ENCODE measurements at places on chromosomes 3 and 15.

GRCh38 chr3:116018646-116019045 lies 395.3 kb downstream of the GAP43 start:
- no peak for DNase-seq

- DNase-seq: no peak
Observed at GRCh38 chr3:85801955-85802354, 843.2 kb downstream of the CADM2 start.

- no peak for DNase-seq
Observed at GRCh38 chr3:123634149-123635051, 49.5 kb upstream of the HACD2 start.

DNA sequence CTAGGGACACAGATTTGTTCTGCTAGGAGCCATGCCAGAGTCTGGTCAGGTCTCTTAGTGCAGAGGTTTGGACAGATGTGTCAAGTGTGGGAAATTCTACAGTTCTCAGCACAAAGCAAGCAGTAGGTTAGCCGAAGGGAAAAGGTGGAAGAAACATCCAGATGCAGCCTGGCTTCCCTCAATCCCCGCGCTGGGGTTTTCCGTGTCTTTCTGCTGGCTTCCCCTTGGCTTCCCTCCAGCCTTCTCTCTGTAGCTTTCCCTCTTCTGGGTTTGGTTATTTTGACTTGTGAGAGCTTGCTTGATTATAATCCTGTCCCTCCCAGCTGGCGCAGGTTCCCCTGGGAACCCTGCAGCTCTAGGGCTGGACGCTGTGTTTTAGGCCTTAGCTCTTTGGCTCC lies 4.1 kb downstream of the TF start:
- DNase-seq: no peak

- DNase-seq: no peak
Observed at GRCh38 chr3:170476291-170476690, 57.6 kb downstream of the CLDN11 start.

- DNase-seq: no peak
Observed at GRCh38 chr3:108060331-108060730, 30.5 kb downstream of the CD47 start.

DNA sequence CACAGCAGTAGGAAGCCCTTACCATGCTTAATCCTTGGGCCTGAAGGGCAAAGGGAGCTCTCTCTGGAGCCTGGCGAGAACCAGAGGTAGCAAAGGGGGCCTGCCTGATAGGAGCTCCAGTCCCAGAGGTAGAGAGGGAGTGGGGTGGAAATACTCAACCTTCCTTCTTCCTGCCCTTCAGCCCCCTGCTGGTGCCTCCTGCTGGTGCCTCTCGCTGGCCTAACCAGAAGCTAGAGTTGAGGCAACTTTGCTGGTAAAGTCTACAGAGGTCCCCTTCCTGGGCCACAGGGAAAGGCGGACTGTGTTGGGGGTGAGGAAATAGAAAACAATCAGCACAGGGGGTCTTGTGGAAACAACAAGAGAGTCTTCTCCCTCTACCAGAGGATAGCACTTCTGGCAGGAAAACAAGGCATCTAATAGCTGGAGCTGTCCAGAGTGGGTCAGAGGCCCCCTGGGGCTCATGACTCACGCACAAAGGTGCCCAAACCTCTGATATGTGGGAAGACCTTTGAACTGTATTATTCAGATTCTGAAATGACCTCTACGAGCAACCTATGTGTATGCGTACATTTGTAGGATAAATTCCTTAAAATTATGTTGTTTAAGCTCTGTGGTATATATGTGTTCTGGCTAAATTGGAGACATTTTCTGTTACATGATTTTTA lies 133.9 kb downstream of the LRRC28 start:
- no peak for DNase-seq

GRCh38 chr3:13010780-13011572 lies 62.3 kb downstream of the IQSEC1 start:
- no peak for DNase-seq

GRCh38 chr3:94405258-94406035 lies 342.6 kb downstream of the NSUN3 start:
- no peak for DNase-seq

DNA sequence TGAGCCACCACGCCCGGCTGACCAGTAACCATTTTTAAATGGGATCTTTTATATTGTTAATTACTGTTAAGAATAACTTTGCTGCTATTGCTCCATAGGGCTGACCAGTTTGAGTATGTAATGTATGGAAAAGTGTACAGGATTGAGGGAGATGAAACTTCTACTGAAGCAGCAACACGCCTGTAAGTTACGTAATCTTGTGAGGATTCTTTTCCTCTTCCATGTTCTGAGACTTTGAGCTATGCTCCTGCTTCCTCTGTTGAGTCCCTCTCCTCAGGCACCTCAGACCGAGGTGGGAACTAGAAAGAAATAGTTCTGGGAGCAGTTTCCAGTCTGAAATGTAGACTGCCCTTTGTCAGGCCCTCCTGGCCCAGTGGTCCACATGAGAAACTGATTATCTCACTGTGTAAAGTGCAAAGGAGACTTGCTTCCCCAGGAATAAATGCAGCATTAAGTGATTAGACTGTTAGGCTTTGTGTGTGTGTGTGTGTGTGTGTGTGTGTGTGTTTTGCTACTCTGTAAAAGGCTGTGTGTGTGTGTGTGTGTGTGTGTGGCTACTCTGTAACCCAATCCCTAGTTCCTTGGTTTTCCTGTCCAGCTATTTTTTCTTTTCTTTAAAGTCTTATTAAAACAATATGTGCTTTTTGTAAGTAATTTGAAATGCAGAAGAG lies 5.2 kb downstream of the POLR2H start:
- DNase-seq: no peak

GRCh38 chr3:139292711-139293664 lies 50.8 kb upstream of the MRPS22 start:
- no peak for DNase-seq

- DNase-seq: no peak
Observed at GRCh38 chr3:152245498-152246170, 23.1 kb upstream of the MBNL1 start.

- no peak for DNase-seq
Observed at GRCh38 chr3:133925960-133926735, 30.5 kb upstream of the RAB6B start.

GRCh38 chr3:23888617-23889228 lies 28.1 kb downstream of the NKIRAS1 start:
- DNase-seq: no peak

- no peak for DNase-seq
Observed at GRCh38 chr3:177212278-177212610, 15.0 kb upstream of the TBL1XR1 start.

GRCh38 chr15:42289166-42289565 lies 15.9 kb upstream of the TMEM87A start:
- no peak for DNase-seq

DNA sequence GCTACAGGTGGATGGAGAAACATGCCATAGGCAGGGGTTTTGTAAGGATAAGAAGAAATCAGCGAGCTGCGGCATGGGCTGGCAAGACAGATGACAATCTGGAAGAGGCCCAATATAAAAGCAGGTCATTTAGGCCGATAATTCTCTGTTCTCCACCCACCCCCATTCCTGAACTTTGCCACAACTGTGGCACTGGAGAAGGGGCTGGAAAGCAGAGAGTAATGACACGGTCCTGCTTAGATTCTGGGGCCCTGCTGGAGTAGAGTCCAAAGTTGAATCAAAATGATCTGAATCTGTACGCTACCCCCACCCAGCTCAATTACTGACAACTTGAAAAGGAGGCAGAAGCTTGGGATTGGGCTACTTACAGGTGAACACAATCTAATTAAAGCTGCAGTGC lies 18.4 kb upstream of the BUB1B start:
- DNase-seq: no peak

Data from activated CD4-positive, alpha-beta T cell treated with anti-CD3 and anti-CD28 coated beads, Interleukin-2, amount 50 U/mL, for 4 hours (primary cell).